ENCODE measurements at places on chromosomes 6 and 20. TPM values are rescaled to one million over a fixed set of nuclear protein-coding genes. Genes with fewer than 3 reads are reported as not detected.

The CGAS gene
- total RNA-seq, result 12.5 TPM

The KIF25 gene
- not detected for total RNA-seq

DNA sequence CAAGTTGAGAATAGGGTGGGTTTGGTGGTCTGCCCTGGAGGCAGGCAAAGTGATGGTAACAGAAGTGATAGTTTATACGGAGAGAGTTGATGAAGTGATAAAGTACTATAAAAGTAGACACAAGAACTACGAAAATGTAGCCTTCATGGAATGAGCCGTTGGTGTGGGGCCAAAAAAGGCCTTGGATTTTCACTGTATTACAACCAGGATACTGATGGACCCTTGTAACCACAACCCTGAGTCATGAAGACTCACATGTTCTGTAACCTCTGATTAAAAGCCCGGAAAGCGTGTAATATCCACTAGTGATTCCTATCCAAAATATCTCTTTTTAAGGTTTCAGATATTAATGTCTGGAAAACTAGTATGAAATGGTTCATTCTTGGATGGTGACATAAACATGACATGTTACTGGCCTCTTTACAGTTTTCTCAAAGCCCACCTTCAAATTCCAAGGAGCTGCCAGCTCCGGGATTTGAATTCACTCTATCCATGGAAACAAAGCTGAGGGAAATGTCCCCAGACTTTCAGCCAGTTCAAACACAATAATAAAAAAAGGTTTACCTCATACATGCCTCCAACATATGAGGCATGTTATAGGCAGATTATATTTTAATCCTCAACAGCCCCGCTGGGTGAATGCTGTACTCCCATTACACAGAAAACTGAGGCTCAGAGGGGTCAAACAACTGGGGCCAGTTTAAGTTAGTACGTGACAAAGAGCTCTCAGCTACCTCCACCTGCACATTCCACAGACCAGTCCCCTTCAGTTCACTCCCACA is 55.4 kb downstream of the MRPL14 start:
- peak; percentile 97 for DNase-seq

DNA sequence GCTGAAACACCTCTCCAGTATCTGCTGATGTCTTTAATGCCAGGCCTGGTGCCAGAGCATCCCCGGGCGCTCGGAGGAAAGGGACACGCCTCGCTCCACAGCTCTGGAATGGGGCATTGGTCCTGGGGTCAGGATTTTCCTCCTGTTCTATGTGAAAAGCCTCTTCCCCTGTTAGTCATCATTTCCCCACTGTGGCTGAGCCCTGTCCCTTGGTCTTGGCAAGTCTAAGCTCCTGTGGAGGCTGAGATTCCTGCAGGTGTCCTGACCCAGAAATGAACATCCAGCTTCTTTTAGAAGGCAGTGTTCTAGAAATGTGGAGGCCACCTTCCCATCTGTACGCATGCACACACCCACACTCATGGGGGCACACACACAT is 19.4 kb downstream of the SYNDIG1 start:
- DNase-seq, result no peak

DNA sequence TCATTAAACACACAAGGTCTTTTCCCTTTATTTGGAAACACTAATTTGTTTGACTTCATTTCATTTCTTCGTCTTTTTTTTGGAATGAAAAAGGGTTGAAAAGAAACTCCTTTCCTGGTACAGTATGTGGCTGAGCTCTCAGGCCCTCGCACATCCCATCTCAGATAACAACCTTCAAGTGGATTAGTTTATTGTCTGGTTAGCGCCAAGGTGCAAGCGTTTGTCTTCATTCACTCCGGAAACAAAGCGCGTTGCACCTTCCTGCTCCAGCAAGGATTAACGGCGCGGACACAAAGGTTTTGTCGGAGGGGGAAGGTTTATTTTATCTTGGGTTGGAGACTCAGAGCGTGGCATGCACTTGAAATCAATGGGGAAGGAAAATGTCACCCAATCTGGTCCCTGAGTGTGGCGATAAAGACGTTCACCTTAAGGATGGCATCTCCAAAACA is 5.3 kb upstream of the NKX2-2 start:
- DNase-seq, result no peak

All from M059J (cell line).